ENCODE measurements at places on chromosomes 16 and 17. TPM values are rescaled to one million over a fixed set of nuclear protein-coding genes. Genes with fewer than 3 reads are reported as not detected.

GRCh38 chr17:9361188-9361955, 214.2 kb downstream of the STX8 start:
- DNase-seq = no peak

- DNase-seq = no peak
These were observed 98.2 kb downstream of the NCOR1 start for GRCh38 chr17:16117149-16117548.

DNA sequence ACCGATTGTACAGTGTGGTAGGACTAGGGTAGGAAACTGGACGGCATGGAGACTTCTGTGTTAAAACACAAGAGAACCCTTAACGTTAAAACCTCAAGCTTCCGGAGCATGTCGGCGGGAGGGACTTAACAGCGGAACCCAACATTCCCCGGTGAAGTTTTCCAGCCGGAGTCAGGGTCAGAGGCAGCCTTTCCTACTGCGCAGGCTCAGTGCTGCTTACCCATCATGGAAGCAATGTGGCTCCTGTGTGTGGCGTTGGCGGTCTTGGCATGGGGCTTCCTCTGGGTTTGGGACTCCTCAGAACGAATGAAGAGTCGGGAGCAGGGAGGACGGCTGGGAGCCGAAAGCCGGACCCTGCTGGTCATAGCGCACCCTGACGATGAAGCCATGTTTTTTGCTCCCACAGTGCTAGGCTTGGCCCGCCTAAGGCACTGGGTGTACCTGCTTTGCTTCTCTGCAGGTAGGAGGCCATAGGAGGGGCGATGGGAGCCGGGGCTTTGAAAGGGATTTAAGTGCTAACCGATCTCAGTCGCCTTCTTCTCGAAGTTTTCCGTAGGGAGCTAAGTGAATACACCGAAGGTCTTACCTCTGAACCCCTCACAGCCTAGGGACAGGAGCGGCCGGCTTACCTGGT, at the start of gene PIGL:
PIGL (plus strand) TSS at position 209 of the 634 bp plus-strand sequence; CDS start at position 226, 17 bp downstream.
- DNase-seq = peak; percentile 87

- DNase-seq = no peak
These were observed 8.2 kb upstream of the RPL27 start for GRCh38 chr17:42989726-42990652.

The TBC1D28 gene
- polyA plus RNA-seq = not detected
